ENCODE measurements at places on chromosomes 1 and 21.

GRCh38 chr1:109740615-109741373 lies at the start of gene GSTM3:
GSTM3 (minus strand) TSS chr1:109741038; CDS start chr1:109740287, 751 bp downstream.
- no peak for DNase-seq

DNA sequence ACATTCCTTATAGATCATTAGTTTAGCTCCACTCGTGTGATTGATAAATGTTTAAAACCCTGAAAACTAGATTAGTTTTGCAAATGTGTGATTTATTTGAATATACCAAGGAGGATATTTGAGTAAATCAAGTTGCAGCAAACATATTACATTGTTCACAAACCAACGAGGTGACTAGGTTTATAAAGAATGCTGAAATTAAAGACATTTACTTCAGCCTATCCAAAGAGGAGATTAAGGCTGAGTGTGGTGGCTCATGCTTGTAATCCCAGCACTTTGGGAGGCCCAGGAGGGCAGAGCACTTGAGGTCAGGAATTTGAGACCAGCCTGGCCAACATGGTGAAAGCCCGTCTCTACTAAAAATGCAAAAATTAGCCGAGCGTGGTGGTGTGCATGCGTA lies 34.1 kb downstream of the VTCN1 start:
- DNase-seq = no peak

GRCh38 chr1:27521861-27522431 lies 32.0 kb upstream of the WASF2 start:
- DNase-seq = no peak

DNA sequence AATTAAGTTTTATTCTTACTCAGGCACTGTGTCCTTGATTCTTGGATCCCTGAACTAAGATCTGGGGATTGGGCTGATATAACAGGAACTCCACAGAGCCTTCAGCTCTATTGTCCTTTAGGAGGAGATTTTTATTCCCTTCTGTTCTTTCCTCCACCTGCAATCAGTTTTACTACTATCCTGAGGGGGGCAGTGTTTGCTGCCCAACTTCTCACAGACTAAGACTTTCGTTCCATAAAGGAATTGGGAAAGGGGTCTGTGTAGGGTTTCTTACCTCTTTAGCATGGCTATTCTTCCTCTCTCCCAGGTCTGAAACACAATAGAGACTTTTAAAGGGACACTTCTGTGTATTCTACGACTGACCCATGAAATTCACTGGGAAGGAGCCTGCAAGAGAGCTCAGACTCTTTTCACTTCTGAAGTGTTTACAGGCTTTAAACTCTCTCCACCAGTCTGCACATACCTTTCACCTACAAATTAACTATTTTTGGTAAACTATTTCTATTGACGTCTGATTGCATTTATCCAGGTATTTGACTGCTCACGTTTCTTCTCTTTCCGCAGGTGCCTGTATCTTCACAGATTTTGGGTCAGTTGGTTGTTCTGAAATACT lies 103.3 kb upstream of the DEPDC1 start:
- no peak for DNase-seq

DNA sequence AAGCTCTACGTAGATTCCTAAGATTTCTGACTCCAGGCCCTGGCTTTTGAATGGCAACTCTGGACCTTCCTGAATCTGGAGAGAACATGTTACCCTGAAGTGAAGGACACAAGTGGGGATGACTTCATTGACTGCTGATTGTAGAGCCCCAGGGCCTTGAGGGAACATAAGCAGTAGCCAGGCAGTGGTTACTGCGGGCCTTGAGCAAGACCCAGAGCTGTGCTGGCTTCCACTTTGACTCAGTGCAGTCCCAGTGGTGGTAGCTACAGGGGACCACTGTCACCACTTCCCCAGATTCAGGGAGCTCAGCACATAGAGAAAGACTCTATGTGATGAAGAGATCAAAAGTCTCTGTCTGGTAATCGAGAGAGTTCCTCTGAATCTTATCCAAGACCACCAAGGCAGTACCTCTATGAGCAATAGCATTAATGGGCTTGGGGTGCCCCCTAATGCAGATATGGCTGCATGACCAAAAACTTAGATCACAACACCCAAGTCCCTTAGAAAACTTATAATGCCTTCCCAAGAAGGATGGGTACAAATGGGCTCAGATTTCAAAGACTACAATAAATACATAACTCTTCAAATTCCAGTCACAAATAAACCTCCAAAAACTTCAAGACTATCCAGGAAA lies 1278.3 kb downstream of the AMY1C start:
- no peak for DNase-seq

- DNase-seq = no peak
Observed at GRCh38 chr1:205493241-205494085, 11.0 kb upstream of the CDK18 start.

GRCh38 chr1:228515200-228515834 lies 28.1 kb downstream of the RNF187 start:
- no peak for DNase-seq

- DNase-seq = no peak
Observed at GRCh38 chr21:34693192-34693810, 24.5 kb downstream of the CLIC6 start.

DNA sequence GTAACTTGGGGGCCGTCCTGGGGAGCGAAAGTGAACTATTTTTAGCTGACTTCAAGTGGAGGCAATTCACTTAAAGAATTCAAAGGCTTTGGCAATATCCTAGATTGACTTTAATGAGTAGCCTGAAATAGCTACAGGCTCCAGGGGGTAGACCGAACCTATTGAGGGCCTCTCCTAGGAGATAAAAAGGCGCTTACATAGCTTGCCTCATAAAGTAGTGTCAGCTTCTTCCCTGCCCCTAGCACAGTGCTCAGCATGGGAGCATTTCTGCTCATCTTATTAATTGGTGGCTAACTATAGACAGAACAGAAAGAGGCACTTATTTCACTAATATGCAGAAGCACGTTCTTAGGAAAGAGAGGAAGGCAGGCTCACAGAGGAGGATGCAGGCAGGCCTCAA lies 12.3 kb upstream of the CTNNBIP1 start:
- DNase-seq = no peak

DNA sequence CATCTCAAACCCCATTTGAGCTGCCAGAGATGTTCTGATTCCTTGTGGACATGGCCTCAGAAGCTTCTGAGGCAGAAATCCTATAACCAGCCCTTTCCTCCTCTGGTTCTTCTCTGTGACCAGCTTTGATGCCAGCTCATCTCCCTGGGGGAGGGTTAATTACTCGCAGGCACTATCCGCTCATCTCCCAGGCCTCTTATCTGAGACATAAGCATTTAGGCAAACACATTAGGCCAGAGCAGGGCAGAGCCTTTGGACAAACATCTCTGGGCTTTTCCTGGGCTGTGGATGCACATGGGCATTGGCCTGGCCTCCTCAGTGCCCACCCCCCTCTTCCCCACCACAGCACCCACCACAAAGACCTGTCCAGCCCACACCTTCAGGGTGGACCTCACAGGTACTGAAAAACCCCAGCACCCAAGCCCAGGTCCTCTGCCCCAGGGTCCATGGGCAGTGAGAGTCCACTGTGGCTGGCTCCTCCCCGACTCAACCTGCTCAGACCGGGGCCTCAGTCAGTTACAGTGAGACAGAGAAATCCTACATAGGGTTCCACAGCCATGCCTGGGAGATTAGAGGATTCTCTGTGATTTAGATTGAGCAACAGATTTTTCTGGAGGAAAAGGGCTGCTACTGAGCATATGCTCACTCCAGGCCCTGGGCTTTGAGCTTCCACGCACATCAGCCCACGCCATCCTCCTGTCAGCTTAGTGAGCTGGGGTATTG lies 26.9 kb downstream of the IGSF21 start:
- DNase-seq = no peak

DNA sequence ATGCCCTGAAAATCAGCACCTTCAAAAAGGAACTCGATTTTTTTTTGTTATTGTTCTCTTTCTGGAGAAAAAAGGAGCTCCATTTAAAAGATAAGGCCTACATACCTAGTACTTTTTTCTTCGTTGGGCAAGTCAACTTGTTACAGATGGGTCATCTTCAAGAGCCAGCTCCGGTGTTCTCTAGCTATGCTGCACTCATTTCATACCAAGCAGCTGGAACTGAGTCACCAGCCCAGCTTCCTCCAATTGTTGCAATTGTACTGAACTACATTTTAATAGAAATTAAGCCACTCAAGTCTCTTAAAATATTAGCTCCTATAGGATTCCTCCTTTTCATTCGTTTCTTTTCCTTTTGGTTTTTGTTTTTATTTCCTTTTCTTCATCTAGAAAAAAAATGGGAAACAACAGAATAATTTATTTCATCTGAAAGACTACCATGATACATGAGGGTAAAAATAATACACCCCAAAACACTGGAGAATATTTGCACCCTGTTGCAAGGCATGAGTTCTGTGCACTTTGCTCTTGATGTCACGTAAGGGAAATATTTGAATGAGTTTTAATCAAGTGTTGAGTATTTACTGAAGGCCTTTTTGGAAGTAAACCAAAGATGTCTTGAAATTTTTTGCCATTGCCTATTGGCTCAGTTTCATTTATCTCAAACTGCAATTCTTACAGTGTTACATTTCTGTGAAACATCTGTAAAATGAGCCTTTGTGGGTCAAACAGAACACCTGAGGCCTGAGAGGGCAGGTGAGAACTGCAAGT lies 60.5 kb downstream of the CLIC4 start:
- no peak for DNase-seq

- no peak for DNase-seq
Observed at GRCh38 chr1:8661185-8662110, 156.0 kb downstream of the RERE start.

- DNase-seq = no peak
Observed at GRCh38 chr1:219664310-219665029, 51.6 kb upstream of the ZC3H11B start.

DNA sequence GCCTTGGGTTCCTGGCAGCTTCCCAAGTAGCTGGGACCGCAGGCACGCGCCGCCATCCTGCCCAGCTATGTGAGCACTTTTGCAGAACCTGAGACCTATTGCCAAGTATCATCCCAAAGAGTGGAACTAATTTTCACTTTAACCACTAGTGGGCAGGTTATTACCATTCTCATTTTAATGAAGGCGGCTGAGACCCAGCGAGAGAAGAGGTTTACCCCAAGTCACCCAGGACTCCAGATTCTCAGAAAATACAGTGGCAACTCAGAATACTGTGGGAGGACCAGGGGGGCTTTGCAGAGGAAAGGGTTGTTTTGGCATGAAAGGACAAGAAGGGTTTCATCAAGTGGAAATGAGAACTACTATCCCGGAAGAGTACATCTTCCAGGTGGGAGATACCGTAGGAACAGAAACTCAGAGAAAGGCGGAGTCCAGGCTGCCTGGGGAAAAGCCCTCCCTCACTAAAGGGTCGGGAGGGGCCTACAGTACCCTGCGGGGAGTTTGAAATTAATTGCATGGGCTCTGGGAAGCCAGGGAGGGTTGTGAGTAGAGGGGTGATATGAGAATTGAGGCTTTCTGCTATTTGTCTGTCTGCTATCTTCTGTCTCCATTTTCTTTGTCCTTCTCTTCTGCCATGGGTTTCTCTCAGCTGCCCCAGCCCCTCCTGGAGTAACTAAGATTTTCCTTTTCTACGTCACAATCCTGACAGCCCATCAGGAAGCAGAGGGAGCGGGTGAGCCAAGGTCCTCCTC lies 7.2 kb upstream of the SEMA4A start:
- DNase-seq = no peak

GRCh38 chr1:83701355-83701754 lies 297.6 kb downstream of the TTLL7 start:
- no peak for DNase-seq

DNA sequence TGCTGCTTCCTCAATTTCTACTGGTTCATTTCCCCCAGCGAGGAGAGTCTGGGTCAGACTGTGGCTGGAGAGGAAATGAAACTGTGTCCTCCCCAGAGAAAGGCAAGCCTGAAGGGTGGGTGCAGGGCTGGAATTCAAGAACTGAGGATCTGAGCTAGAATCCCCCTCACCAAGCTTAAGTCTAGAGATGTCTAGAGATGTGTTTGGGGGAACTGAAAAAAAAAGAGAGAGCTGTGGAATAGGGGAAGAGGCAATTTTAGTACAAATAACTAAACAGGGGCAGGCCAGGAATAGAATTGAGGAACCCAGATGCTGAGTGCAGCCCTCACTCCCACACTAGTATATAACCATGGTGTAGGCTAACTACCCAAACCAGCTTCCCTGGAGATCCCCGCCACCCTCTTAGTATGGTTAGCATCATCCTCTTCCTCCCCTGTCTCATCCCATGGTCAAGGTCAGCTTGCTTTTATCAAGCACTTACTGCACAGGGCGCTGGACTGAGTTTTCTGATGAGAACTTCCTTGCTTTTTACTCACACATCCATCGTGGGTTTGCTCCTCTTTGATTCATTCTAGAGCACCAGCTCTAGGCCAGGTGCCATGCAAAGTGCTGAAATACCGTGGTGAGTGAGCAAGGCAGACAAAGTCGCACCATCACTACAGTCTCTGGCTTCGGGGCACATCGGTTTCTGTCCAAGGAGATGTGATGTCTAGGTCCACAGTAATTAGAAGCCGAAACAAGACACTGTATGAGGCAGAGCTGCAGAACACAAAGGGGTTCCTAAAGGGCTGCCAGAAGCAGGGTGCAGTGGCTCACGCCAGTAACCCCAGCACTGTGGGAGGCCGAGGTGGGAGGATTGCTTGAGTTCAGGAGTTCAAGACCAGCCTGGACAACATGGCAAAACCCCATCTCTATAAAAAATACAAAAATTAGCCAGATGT lies 112.9 kb upstream of the IPO9 start:
- no peak for DNase-seq

DNA sequence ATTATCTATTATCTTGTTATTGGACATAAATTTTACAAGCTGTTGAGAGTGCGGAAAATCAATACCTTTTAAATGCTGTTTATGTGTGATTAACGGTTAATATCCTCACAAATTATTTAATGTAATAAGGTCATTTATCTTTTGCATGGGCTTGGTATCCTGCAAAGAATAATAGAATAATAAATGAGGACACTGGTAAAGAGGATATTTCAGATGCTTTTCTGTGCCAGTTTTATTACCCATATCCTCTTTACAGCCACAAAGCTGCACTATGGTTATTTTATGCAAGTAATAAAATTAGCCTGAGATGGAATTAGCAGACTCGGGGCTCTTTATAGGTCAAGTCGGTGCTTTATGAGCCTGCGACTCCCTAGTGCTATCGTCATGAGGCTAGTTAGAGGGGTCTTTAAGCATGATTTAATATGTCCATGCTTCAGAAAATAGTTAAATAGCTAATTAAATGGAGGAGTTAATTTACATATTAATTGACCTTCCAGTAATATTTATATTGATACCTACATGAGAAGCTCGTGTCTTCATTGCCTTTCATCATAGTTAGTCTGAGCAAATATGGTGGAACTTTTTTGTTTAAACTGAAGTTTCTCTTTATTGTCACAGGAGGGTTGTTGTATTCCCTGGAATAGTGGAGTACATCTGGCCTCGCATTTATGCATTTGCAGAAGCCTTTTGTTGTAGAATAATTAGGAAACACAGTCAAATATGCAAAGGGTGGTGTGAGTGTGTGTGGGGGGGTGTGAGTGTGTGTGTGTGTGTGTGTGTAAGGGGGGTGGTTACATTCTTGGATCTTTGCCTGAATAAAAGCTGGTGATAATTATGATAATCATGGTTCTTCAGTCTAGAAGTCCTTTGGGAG lies 120.3 kb downstream of the ATG4C start:
- DNase-seq = no peak

DNA sequence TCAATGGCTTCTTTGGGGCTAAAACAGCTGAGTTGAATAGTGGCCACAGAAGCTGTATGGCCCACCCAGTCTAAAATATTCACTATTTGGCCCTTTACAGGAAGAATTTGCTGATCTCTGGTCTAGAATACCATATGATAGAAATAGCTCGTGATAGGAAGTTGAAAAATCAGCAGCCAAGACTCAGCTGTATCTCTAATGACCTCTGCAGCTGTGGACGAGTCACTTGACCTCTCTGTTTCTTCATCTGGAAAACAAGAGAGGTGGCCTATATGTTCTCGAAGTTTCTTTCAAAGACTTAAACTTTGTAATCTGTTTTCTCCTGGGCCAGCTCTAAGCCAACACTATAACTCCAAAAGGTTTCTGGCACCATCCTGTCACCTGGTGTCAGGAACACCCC lies 129.2 kb downstream of the ZBTB18 start:
- DNase-seq = no peak

All from activated T-cell treated with anti-CD3 and anti-CD28 coated beads for 48 hours (primary cell).